ENCODE measurements at places on chromosomes 12 and 14. TPM values are rescaled to one million over a fixed set of nuclear protein-coding genes. Genes with fewer than 3 reads are reported as not detected.

DNA sequence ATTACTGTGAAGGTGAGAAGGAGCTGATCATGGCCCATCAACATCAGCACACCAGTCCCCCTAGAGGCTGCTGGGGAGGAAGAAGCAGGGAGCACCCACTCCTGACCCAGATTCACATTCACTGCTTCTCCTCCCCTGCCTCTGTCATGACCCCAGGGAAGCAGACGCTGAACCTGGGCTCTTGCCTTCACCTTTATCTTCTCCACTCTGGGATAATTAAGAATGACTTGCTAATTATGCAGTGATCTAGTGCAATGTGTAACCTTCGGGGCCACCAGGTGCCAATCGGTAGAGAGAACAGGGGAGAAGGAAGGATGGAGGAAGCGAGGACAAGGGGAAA is 44.4 kb upstream of the IQSEC3 start:
- H3K27ac ChIP-seq: no peak overlapping the region
- no peaks in the 10 kb centered on the region for H3K4me1 ChIP-seq
- no peak overlapping the region for H3K4me3 ChIP-seq
- no peaks in the 10 kb centered on the region for H3K27me3 ChIP-seq
- no peak for DNase-seq
- H3K36me3 ChIP-seq: peaks cover 23% of the 10 kb centered on the region

BDKRB1 gene
- 56.5 TPM for total RNA-seq

GRCh38 chr12:22543246-22544037 is 900 bp downstream of the C2CD5 start:
- peak overlapping the region; percentile 80 for H3K4me3 ChIP-seq
- H3K27me3 ChIP-seq: no peaks in the 10 kb centered on the region
- peak overlapping the region; percentile 96 for H3K27ac ChIP-seq
- no peaks in the 10 kb centered on the region for H3K36me3 ChIP-seq
- H3K4me1 ChIP-seq: peaks cover 4% of the 10 kb centered on the region

DNA sequence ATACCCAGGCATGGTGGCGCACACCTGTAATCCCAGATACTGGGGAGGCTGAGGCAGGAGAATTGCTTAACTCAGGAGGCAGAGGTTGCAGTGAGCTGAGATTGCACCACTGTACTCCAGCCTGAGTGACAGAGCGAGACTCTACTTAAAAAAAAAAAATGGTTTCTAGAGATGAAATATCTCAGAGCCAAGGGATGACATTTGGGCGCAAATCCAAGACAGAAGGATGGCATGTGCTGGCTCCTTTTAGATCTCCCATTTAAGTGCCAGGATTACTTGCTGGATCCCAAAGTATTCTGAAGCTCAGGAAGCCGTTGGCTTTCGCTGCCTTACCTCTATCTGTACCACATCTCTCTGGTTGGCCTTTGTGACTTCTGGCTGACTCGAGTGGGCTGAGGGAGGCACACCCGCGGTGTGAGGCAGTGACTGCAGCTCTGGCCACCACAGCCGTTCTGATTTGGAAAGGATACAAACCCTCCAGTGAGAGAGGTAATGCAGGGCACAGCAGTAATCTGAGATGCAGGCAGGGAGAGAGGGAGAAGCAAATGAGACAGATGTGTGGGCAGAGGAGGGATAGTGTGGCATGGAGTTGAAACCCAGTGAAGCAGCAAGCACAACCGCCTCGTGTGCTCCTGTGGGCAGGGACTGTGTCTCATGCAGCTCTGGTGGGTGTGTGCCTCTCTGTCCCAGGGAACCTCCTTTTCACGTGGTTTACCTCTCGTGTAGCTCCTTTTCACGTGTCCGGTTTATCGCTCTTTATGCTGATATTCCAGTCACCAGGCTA is 4.9 kb downstream of the B4GALNT3 start:
- H3K27ac ChIP-seq: no peak overlapping the region
- no peaks in the 10 kb centered on the region for H3K36me3 ChIP-seq
- DNase-seq: no peak
- H3K27me3 ChIP-seq: peaks cover 64% of the 10 kb centered on the region

DNA sequence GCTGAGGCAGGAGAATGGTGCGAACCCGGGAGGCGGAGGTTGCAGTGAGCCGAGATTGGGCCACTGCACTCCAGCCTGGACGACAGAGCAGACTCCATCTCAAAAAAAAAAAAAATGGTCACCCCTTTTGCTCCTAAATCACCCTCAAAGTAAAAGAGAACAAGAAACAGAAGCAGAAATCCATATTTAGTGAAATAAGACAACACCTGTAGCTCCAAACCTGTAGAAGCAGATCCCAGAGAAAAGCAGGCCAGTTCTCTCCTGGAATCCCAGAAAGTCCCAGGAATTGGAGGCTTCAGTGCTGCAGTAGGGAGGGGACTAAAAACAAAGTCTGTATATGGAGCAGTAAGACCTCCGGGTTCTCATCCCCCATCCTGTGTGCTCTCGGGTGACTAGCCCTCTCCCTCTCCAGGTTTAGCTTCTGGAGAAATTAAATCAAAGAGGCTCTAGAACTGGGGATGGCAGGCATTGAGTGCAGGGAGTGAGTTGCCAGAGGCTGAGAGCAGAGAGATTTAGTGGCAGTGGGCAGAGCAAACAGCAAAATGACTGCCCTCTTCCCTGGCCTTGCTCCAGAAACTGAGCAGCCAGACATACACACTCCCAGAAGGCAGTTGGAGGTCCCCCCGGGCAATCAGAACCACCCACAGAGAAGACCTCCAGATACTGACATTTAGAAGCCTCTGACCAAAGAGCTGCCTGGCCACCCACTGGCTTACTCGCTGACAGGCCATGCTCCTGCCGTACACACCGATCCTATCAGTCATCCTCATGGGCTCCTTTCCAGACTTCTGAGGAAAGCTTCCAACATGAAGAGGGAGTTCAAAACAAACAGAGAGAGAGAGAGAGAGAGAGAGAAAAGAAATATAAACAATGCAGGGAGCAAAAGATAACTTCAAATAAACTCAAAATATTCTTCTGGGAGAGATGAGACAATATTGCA is 6.3 kb upstream of the MLXIP start:
- H3K27ac ChIP-seq: peak overlapping the region; percentile 4
- H3K36me3 ChIP-seq: no peaks in the 10 kb centered on the region
- H3K4me1 ChIP-seq: peaks cover 9% of the 10 kb centered on the region
- DNase-seq: peak; percentile 95

DNA sequence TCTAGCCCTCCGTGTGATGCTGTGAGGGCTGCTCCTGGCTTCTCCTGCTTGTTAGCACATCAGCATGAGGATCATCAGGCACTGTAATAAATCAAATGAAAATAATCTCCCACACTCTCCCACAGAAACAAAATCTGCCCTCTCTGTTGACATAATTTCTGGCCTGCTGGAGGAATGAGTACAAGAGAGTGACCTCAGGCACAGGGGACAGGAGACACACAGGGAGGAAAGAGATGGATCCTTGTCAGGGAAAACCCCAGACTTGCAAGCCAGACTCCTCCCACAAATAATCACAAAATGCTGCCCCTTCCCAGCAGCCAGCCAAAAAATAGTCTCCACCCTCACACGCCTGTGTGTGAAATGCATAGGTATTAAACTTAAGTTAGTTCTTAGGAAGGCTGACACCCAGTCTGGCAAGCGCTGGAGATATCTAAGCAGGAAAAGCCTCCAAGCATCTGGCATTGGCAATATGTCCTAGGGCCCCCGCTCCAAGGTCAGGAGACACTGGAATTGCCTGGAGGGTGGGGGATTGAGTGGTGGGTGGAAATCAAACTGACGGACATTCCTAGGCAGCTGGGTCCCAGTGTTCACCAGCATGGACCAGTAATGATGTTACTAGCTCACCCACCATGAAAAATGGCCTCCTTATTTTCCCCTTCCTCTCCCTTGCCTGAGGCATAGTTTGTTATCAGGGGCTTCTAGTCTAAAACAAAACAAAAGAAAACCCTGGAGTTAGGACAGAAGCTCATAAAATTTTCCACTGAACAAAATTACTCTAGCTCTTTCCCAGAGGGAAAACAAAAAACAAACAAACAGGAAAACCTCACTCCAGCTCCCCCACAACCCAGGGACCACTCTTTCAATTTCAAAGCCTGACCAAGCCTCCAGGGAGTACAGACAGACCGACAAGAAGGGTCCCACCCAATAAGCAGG is 22.0 kb downstream of the SMUG1 start:
- H3K27ac ChIP-seq: no peak overlapping the region
- no peak for DNase-seq
- no peaks in the 10 kb centered on the region for H3K4me1 ChIP-seq
- no peak overlapping the region for H3K4me3 ChIP-seq
- peaks cover 56% of the 10 kb centered on the region for H3K27me3 ChIP-seq

KRT83 gene
- not detected for total RNA-seq

- H3K27ac ChIP-seq: no peak overlapping the region
- H3K4me1 ChIP-seq: no peaks in the 10 kb centered on the region
Measured at GRCh38 chr12:110965574-110965973, 45.2 kb upstream of the MYL2 start.

GRCh38 chr14:40623643-40624042 is 983.0 kb upstream of the LRFN5 start:
- no peak for DNase-seq
- H3K27ac ChIP-seq: no peak overlapping the region
- no peaks in the 10 kb centered on the region for H3K4me1 ChIP-seq
- H3K27me3 ChIP-seq: no peaks in the 10 kb centered on the region

- H3K36me3 ChIP-seq: no peaks in the 10 kb centered on the region
- H3K27me3 ChIP-seq: no peaks in the 10 kb centered on the region
- no peak overlapping the region for H3K27ac ChIP-seq
- no peaks in the 10 kb centered on the region for H3K4me1 ChIP-seq
Measured at GRCh38 chr12:78470354-78471195, 394.0 kb upstream of the SYT1 start.

DNA sequence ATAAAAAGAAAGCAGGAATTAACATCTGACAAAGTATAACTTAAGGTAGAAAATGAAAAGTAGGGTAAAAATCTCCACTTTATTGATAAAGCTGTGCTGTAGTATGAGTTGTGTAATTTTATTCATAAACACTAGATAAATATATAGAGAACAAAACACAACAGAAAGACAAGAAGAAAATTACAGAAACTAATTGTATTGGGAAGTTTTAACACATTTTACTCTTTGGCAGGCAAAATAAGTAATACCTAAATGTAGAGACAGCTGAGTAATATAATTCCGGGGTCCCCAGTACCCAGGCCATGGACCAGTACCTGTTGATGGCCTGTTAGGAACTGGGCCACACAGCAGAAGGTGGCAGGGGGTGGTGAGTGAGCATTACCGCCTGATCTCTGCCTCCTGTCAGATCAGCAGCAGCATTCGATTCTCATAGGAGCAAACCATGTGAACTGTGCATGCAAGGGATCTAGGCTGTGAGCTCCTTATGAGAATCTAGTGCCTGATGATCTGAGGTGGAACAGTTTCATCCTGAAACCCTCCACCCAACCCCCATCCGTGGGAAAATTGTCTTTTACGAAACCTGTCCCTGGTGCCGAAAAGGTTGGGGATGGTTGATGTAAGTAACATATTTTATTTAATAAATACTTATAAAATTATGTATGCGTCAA is 84.4 kb upstream of the ETV6 start:
- H3K36me3 ChIP-seq: no peaks in the 10 kb centered on the region
- H3K4me1 ChIP-seq: no peaks in the 10 kb centered on the region
- H3K27me3 ChIP-seq: peaks cover 15% of the 10 kb centered on the region
- no peak overlapping the region for H3K27ac ChIP-seq
- DNase-seq: no peak
- no peak overlapping the region for H3K4me3 ChIP-seq

DNA sequence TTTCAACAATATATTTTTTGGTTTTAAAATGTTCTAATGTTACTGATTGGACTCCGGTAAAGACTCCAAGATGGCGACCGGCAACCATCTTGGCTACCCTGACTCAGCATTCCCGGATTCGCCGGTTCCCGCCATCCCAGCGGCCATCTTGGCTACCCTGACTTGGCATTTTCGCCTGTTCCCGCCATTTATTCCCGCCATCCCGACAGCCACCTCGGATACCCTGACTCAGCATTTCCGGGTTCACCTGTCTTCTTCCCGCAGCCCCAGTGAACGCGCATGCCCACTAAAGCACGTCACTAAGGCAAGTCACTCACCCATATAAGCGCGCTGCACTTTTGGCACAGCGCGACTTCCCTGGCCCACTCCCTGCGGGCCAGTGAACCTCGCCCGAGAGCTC is 9.0 kb upstream of the LRFN5 start:
- DNase-seq: no peak
- H3K27ac ChIP-seq: no peak overlapping the region
- no peaks in the 10 kb centered on the region for H3K4me1 ChIP-seq
- H3K36me3 ChIP-seq: no peaks in the 10 kb centered on the region
- H3K4me3 ChIP-seq: no peak overlapping the region

AMDHD1 gene
- total RNA-seq: under 0.01 TPM

- no peaks in the 10 kb centered on the region for H3K27me3 ChIP-seq
- H3K36me3 ChIP-seq: no peaks in the 10 kb centered on the region
- H3K4me1 ChIP-seq: peaks cover 7% of the 10 kb centered on the region
Measured at GRCh38 chr14:72543341-72543740, 350.6 kb downstream of the DPF3 start.
